ENCODE measurements at places on chromosomes 3 and 15.

DNA sequence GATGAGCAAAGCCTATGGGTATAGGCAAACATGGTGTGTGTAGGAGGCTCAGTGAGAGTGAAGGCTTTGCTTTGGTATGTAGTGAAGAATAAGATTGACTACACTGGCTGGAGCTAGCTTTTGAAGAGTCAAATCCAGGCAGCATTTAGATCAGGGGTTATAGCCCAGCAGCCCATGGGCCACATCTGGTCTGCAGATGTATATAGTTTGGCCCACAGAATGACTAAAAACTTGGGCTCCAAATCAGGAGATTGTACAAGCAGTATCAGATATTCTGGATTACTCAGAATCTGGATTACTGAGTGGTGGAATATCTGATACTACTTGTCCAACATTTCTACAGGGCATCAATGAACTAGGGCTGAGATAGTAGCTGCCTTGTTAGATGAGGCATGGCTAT lies 92.9 kb upstream of the FGF7 start:
- DNase-seq = no peak

DNA sequence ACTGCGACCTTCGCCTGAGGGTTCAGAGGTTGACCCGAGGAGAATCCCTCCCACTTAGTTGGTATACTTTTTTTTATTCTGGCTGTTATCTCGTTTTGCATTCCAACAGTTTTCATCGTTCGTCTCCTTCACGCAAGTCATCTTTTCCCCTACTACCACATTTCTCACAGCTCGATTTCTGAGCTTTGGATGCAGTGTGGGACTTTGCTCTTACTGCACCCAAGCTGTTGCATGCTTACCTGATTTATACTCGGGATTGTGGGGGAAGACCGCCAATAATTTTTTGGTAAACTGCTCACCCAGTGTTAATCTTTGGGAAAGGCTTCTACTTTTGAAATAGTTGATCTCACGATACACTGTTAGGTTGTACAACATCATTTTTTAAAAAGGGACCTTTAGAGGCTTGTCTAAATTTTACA lies 702 bp downstream of the TBC1D23 start:
- DNase-seq = no peak

DNA sequence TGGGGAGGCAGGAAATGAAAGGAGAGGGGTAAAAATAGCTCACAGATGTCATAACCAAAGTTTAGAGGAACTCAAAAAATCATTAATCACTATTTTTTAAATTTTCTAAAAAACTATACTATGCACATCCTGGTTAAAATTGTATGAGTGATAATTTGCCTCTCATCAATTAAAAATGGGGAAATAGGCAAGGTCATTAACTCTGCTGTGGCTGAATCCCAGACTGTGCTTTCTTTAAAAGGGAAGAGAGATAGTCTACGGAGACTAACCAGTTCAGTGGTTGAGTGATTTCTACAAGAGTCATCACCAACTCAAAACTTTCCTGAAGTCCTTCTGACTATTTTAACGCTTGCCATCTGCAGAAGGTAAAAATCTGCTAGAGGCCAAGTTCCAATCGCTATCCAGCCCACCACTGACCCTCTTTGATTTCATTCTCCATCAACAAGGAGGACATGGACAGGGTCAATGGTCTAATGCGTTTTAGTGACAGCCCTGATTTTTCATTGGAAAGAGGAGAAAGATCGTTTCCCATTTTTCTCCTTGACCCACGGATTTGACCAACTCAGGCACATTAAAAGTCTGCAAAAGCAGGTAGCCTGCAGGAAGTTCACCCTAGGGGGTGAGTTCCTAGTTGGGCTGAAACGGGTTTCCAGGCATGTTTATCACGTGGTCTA lies 850 bp downstream of the SUCLG2 start:
- DNase-seq = no peak

DNA sequence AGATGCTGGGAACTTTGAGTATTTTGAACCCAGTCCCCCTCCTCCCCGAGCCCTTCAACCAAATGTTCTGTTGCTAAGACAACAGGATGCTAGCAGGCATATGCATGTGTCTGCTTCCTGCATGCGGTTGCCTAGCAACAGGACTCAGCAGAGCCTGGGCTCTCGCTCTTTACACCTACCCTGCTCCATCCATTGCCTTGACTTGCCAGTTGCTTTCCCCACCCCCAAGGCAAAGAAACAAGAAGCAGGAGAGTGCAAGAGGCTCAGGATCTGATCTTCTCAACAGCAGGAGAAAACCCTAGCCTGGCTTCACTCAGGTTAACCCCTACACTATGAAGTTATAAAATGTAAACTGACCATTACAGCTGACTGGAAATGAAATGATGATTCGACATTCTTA lies 393.0 kb downstream of the IGSF11 start:
- DNase-seq = no peak

GRCh38 chr3:10942690-10943205 lies 49.8 kb upstream of the SLC6A1 start:
- no peak for DNase-seq

DNA sequence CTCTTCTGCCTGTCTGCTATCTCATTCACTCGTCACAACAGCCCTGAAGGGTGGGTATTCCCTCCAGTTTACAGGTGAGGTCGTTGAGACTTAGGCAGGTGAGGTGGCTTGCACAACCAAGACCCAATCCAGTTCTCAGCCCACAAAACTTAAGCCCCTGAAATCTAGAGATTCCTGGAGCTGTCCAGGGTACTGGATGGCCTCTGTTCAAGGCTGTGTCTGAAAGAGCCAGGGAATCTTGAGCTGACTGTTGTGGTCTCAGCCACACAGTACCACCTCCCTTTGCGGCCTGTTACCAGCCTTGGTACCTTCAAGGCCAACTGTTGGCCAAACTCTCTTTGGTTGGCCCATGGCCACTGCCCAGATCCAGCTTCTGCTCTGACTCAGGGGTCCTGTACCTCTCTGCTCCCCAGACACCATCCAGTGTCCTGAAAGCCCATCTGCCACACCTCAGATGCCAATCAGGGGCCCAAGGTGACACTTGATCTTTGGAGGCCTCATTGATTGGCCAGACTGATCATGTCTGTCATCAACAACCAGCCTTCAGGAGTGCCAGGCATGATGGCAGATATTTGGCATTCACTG lies 10.9 kb upstream of the FAM107A start:
- DNase-seq = no peak

DNA sequence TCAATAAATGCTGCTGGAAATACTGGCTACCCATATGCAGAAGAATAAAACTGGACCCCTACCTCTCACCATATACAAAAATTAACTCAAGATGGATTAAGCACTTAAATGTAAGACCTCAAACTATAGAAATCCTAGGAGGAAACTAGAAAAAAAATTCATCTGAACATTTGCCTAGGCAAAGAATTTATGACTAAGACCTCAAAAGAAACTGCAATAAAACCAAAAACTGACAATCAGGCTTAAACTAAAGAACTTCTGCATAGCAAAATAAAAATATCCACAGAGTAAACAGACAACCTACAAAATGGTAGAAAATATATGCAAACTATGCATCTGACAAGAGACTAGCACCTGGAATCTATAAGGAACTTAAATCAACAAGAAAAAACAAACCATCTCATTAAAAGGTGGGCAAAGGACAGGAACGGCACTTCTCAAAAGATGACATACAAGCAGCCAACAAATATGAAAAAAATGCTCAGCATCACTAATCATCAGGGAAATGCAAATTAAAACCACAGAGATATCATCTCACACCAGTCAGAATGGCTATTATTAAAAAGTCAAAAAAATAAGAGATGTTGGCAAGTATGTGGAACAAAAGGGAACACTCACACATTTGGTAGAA lies 47.0 kb downstream of the MYO9A start:
- no peak for DNase-seq

- no peak for DNase-seq
Observed at GRCh38 chr15:52011711-52012144, 7.3 kb upstream of the MAPK6 start.

DNA sequence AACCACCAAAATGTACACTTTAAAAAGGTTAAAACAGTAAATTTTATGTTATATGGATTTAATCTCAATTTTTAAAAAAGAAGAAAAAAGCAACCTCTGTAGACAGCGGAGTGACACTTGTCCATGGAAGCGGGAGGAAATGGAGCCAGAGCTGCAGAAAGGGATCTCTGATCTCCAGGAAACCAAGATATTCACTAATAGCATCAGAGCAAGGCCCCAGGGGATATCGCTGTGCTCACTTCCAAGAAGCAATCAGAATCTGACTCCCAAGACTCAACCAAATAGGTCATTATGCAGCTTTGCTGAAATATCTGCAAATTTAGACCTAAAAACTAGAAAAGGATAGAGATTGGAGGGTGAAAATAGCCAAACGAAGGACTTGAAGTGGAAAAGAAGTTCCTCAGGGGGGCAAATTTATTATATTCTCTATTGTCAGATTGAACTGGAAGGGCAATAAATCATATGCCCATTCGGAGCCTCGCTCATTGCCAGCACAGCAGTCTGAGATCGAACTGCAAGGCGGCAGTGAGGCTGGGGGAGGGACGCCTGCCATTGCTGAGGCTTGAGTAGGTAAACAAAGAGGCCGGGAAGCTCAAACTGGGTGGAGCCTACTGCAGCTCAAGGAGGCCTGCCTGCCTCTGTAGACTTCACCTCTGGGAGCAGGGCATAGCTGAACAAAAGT lies 62.0 kb upstream of the ATP2C1 start:
- no peak for DNase-seq

GRCh38 chr3:151299006-151299405 lies 17.6 kb downstream of the GPR87 start:
- no peak for DNase-seq

DNA sequence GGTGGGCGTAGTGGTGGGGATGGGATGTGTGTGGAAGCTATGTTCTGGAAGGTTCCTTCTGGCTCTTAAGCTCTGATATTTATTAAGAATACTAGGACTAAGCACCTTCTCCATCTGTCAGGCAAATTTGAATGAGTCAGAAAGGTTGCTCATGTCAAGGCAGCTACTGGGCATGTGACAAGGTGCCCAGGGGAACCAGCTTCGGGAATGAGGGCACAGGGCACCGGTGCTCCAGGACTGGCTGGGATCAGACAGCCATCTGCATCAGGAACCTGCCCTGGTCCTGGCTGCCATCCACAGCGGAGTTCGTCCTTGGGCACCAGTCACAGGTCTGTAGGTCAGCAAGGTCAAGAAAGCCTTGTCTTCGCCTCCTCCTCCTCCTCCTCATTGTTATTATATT lies 32.5 kb downstream of the CA12 start:
- DNase-seq = no peak

DNA sequence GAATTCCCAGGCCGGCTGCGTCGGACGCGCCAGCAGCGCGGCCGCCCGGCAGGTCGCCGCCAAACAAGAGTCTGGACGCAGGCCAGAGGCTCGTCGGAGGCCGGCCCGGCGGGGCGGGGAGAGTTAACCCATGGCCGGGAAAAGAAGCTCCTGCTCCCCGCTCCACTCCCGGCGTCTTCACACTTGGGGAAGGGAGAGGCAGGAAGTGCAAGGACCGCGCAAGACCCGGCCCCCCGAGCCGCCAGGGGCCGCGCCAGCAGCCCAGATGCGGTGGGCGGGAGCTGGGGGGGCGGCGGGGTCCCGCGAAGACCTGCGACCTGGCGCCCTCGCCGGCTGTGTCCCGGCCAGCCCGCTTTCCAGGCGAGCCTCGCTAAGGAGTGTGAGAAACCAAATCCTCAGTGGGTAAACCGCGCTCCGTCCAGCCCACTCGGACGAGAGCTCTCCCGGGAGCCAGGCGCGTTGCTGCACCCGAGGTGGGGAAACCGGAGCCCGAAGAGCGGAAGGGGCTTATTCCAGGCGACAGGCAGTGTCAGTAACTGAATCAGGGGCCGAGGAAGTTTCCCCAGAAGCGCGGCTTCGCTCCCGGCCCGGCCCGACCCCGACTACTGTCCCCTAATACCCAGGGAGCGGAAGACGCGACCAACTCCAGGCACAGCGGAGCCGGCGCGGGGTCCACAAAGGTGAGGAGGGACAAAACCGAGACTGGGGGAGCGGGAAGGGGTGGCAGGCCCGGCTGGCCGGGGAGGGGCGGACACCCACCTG lies 721 bp downstream of the ADAMTS7 start:
- DNase-seq = no peak

All from AG09319 (cell line).